ENCODE measurements at places on chromosomes 3 and 15. TPM values are rescaled to one million over a fixed set of nuclear protein-coding genes. Genes with fewer than 3 reads are reported as not detected.
A peak's percentile ranks its signal among the peaks of the same experiment; 100 is the strongest.

- DNase-seq = peak; percentile 90
Observed at GRCh38 chr15:67120839-67121643, 55.6 kb downstream of the SMAD3 start.

GRCh38 chr15:78370013-78370412 lies 29.9 kb downstream of the CRABP1 start:
- no peak for DNase-seq

DNA sequence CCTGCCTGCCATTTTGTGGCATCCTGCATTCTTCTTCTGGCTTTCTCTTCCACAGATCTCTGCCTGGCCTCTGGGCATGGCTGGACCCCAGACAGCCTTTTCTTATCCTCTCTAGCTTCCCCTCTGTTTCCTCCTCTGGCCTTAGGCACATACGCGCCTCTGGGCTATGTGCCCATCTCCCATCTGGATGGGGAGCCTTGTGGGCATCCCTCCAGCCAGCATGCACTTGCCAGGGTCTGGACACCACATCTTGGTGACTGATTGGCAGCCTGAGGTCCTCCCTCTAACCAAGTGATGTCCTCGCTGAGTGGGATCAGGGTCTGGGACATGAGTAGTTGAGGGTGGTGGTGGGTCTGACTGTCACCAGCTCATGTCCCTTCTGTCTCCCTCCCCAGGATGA lies 12.8 kb downstream of the PLEKHO2 start:
- no peak for DNase-seq

DNA sequence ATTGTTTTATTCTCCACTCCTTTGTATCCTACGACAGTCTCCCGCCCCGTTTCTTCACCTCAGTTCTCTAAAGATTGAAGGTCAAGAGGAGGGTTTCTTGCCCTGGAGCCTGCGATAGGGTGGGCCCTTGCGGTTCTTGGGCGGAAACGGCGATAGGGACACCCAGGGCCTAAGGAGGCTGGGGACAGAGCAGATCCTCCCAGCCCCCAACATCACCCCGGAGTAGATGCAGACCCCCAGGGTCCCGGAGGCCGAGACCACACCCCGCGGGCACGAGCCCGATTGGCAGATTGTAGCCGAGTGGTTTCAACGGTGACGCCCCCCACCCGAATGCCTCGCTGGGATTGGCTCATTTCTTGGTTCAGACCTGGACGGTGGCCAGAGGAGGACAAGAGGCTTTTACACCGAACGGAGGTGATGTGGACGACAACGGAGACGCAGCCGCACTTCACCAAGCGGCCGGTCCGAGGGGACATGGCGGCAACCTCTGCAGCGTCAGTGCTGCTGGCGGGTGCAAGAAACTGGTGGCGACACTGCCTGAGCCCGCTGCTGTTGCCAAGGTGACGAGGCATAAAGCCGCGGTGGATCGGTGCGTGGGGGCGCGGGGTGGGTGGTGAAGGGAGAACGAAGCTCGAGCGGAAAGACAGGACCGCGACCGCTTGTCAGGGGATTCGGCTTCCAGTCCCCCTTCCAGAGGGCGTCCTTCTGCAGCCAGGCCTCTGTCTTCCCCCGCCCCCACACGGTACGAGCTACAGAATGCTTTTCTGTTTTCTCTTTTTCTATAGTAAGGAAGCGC lies 19.0 kb upstream of the MCF2L2 start:
- DNase-seq = peak; percentile 89

DNA sequence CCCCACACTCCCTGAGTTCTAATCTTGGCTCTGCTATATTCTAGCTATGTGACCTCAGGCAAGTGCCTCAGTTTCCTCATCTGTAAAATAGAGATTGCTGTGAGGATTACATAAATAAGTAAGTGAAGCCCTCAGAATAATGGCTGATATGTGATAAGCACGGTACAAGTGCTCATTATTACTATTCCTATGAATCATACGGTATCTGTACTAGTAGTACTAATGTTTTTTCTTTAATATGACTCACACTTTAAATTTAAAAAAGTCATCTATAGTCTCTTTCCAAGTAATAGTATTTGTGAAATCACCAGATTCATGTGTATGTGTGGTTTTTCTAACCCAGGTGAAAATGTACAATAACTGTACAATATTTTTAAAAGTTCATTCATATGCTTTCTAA lies 58.7 kb downstream of the CLDN11 start:
- DNase-seq = no peak

- no peak for DNase-seq
Observed at GRCh38 chr15:101773496-101774100, 29.7 kb upstream of the OR4F6 start.

DNA sequence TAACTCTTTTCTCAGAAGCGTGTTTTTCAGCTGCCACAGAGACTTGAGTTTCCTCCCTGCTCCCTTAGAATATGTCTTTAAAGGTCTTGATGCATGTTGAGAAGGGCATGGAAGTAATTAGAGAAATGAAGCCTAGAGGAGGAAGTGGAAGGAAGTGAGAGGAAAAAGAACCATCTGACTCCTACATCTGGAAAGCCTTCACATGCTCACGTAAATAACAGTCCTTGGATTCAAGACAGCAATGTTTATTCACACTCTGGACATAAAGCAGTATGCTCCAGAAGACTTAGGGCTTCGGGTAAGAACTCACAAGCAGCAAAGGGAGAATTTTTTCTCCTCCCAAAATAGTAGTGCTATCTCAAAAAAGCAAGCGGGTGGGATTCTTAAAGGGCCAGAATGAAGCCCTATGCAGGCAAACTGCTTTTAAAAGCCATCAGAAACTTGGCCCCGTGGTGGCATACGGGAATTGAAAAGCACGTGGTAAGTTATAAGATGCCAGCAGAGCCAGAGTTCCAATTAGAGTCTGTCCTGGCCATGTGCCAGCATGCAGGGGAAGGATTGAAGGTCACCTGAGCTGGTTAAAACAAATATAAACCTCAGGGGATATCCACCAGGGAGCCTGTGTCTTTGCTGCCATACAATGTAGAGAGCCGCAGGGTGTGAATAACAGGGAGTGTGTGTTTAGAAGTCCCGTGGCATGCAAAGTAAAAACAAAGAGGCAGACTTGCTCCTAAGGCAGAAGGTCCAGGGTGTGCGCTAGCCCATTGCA lies 380.8 kb upstream of the NDN start:
- no peak for DNase-seq

DNA sequence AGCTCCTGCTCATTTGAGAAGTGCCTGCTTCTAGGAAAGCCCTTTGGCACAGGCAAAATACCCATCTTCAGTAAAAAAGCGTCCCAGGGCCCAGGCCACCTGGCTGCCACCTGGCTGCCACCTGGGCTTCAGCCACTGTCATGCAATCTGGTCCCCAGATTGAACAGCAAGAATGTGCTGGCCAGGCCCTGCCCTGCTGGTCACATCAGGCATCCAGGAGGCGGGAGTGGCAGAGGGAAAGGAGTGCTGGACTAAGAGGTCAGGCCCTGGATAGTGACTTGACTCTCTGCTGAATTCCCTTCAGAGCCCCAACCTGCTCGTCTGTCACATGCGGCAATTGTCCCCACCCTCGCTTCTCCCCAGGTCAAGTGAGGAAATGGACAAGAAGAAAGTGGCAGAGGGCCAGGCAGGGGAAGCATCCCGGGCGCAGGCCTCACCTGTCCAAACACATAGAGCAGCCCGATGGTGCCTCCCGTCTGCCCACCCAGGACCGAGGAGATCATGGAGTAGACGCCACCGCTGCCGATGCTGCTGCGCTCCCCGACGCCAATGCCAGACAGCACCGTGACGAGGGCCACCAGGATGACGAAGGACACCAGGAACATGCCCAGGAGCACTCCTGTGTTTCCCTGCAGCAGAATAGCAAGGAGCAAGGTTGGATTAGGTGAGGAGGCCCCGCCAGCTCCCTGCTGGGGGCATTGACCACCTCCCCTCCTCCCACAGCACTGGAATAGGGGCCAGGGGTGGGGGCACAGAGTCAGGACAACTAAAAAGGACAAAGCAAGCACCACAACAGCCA lies 25.5 kb downstream of the SLC12A8 start:
- DNase-seq = no peak

DNA sequence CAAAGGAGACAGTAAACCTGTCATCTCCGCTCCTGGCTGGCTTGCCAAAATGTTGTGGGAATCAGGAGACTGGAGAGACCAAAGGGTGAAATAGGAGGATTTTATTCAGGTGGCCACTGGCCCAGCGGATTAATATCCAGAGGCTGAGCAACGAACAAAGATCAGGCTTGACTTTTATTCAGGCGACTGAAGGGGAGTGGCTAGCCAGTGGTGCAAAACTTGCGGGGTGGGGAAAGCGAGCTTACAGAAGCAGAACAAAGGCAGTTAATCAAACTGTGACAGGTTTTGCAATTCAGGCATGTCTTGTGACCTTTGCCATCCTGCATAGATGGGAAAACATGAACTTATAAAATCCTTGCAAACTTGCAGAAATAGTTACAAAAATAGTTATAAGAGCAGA lies 19.8 kb upstream of the ACAD9 start:
- DNase-seq = no peak

- peak; percentile 89 for DNase-seq
Observed at GRCh38 chr3:158672215-158673176, at the start of gene LXN. Gene LXN, minus strand, starts transcription at chr3:158672648. Its CDS starts 170 bp downstream, at chr3:158672478.

DNA sequence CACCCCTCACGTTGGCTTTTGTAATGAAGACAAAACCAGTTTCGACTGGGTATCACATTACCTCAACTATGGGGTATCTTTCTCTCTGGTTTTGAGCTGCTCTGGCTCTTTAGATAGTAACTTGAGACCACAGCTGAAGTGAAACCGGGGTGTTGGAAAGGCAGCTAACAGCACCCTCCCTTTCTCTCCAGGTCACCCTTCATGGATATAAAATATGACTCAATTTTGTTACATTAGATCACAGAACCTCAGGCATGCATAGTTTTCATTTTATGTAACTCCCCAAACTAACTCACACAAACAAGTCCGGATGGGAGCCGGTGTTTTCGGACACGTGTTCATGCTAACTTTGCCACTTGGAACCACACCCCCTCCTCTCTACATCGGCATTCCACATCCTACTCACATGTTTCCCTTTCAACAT lies 90.7 kb downstream of the NR2F2 start:
- DNase-seq = no peak

- DNase-seq = no peak
Observed at GRCh38 chr15:88394553-88395145, 72.5 kb downstream of the MRPL46 start.

DNA sequence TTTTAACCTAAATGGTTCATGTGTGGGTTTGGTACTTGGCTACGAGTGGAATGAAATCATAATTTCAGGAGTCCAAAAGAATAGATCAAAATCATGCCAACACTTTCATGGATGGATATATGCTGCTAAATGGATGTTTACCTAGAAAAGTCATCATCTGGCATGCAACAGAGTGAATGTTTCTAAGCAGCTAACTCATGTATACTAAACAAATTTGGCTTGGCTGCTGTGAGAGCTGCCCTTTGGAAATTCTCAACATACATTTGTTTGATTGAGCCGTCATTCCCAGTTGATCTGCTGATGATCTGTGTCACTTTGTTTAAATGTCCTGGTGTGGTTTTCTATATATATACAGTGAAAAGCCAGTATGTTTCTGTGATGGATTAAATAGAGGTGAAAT lies 263.3 kb downstream of the MECOM start:
- DNase-seq = no peak

GRCh38 chr3:69735893-69736292 lies 3.4 kb upstream of the MITF start:
- DNase-seq = no peak

DNA sequence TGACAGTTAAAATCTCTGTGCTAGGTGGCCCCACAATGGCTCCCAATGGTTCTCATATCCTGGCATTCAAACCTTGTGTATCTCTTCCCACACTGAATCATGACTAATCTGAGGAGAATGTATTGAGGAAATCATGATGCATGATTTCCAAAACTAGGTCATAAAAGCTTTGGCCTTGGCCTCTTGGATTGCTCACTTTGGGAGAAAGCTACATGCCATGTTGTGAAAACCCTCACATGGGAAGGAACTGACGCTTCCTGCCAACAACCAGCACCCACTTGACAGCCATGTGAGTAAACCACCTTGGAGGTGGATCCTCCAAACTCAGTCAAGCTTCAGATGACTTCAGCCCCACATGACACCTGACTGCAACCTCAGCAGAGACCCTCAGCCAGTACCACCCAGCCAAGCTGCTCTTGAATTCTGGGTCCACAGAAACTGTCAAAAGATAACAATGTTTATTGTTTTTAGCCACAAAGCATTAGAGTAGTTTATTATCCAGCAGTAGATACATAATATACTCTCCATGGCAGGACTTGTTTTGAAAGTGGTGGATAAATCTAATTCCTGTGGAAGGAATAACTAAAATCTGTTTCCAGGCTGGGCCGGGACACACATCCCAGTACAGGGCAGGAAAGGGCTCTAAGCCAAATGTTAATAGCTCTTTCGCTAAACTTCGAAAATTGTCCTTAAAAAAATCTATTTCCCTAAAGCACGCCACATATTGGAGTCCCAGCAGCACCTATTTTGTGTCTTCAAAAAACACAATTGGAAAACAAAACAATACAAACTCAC lies 1.0 kb upstream of the ZNF620 start:
- DNase-seq = peak; percentile 58

DNA sequence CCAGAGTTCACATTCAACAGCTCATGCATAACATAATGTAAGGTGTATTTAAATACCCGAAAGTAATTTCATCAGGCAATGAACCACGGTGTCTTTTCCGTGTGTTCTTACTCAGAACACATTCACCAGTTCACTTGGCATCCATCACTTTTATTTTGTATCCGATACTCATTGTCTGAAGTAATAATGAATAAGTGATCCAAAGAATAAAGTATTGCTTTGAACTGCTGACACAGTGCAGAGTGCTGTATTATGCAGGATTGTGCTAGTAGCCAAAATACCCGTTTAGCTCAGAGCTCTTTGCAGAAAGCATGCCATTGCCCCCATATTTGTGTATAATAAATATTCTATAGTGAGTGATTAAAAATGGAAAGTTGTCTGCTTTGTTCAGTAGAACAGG lies 460.9 kb upstream of the KCNMB2 start:
- DNase-seq = no peak

DNA sequence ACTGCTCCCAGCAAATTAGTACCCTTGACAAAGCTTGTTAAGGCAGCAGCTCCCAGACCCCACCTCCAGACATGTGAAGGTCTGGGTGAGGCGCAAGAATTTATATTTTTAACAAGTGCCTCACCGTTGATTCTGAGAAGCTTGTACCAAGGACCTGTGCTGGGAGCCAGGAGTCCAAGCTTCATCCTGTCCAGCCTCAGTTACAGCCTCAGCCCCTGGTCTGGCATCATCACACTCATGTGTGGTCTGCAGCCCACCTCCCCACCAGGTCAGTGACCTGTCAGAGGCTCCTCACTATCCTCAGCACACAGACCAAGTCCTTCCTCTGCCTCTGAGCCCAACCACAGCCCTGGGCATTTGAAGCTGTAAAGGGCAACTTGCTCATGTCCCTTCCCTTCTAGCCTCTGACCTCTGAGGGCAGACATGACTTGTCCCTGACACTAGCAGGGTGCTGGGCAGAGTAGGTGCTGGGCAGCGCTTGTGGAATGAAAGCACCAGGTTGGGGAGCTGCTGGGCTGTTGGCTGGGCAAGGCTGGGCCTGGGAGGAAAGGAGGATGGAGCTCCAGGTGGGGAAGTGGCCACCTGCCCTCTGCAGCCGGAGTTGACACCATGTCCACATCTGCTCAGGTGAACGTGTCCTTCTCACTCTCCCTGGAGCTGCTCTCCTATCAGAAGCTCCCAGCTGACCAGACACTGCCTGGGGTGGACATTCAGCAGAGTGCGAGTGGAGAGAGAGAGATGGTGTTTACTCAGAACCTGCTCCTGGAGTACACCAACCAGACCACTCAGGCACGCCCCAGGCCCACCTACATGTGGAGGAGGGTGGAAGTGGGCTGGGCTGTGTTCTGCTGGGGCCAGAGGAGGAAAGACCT lies 16.9 kb downstream of the ACAA1 start:
- no peak for DNase-seq

The LRRC49 gene
- 11.4 TPM for polyA plus RNA-seq

The ITPKA gene
- polyA plus RNA-seq = 1.5 TPM

The CPNE9 gene
- polyA plus RNA-seq = 0.05 TPM

The GLDN gene
- polyA plus RNA-seq = not detected

The CPLX3 gene
- polyA plus RNA-seq = not detected
